ENCODE measurements at places on chromosomes 1 and 21. TPM values are rescaled to one million over a fixed set of nuclear protein-coding genes. Genes with fewer than 3 reads are reported as not detected.
A peak's percentile ranks its signal among the peaks of the same experiment; 100 is the strongest.

- peak; percentile 93 for DNase-seq
Measured at GRCh38 chr1:153526132-153526543, 9.7 kb downstream of the S100A6 start.

DNA sequence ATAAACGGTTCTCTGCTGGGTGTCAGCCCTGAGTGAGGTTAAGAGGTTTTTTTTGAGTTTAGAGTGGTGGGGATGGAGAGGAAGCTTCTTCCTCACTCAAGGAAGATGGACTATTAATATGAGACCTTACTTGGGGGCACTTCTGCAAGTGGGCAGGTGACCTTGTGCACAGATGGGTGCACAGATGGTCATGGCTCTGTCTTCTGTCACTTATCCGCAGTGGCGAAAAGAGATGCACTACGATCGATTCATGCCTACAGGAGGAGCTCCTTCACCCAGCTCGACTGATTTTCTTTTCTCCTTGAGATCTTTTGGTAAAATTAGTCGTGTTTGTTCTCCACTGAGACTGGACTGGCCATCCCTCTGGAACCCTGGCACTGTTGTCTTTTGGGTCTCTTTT lies 22.9 kb upstream of the CYYR1 start:
- DNase-seq = no peak

DNA sequence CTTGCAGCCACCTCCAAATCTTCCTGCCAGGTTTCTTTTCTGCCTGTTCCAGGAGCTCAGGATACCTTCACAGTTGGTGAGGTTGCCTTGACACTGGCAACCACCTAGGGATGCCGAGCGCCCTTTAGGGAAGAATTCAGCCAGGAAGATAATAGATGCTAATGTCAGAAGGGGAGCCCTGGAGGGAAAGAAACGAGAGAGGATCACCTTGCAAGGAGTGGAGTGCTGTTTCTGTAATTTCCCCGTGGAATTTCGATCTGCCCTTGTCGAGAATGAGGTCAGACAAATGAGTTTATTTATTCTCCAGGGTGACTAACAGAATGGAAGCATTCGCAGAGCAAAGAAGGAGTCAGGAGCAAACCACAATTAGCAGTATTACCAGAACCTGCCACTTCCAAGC lies 315.8 kb upstream of the KAZN start:
- peak; percentile 17 for DNase-seq

- DNase-seq = peak; percentile 82
Measured at GRCh38 chr1:14666373-14666772, 67.9 kb downstream of the KAZN start.

KCNE1 gene
- polyA plus RNA-seq = 0.02 TPM

DNA sequence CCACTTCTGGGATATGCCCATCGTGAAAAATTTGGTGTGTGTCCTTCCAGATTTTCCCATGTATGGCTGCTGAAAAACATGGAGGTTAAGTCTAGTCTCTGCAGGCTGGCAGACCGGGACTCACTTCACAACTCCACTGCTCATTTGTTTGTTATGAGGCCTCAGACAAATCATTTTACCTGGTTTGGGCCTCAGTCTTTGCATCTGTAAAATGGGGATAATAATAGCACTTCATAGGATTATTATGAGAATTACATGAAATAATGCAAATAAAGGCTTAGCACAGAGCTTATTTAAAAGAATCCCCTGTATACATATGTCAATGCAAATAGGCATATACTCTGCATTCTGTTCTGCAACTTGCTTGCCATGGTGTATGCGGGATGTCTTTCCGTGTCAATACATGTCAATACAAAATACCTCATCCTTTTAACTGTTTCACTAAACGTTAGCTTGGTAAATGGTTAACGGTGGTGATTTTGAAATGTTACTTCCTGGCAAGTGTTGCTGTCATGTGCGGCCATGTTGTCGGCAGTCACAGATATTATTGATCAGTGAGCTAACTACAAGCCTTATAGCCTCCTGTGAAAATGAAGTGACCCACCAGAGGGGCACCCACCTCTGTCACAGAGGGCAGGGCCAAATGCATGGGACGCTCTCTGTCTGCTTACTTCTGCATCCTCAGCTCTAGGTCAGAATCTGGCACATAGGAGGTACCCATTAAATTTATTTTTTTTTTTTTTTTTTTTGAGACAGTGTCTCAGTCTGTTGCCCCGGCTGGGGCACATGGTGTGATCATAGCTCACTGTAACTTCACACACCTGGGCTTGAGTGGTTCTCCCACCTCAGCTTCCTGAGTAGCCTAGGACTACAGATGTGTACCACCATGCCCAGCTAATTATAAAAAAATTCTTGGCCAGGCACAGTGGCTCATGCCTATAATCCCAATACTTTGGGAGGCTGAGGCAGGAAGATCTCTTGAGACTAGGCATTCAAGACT lies 4.3 kb downstream of the LCK start:
- DNase-seq = no peak

DYNLT5 gene
- polyA plus RNA-seq = not detected

DNA sequence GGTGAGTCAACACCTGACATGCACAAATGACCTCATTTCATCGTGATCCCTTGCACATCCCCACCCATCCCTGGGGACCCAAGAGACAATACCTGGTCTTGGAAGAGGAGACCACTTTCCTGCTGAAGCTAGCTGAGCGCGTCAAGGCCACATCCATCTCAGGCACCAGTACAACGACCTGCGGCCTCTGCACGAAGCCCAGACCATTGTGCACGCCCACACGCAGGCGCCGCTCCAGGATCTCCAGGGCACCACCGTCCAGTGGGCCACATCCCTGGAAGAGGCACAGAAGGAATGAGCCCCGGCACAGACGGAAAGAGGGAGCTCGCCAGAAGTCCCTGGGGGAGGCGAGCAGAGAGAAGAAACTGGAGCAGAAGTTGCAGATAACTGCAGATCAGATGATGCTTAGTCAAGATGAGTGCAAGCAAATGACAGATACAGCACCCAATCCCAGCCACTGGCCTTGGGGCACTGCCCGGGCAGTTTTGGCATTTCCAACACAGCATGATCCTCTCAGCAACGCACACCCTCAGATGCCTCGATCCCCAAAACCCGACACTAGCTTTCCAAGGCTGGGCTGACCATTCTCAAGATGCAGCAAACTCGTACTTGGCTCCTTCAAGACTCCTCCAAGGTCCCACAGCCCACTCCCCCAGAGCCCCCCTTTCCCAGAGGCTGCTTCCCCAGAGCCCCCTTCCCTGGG lies 44.1 kb downstream of the NPHP4 start:
- DNase-seq = no peak

- peak; percentile 48 for DNase-seq
Measured at GRCh38 chr1:31467005-31467674, 54.1 kb downstream of the SERINC2 start.

Measured in foreskin keratinocyte (primary cell).